ENCODE measurements at places on chromosomes 11 and 22.

GRCh38 chr11:60561254-60561653, 46.1 kb downstream of the MS4A13 start:
- DNase-seq = no peak

GRCh38 chr22:44525941-44526778, 28.1 kb upstream of the RTL6 start:
- no peak for DNase-seq

GRCh38 chr22:27937453-27937852, 18.4 kb upstream of the PITPNB start:
- no peak for DNase-seq

- DNase-seq = no peak
These were observed 57.9 kb downstream of the PKNOX2 start for GRCh38 chr11:125222494-125222893.

- DNase-seq = no peak
These were observed 1100.9 kb downstream of the DLG2 start for GRCh38 chr11:84526250-84526649.

DNA sequence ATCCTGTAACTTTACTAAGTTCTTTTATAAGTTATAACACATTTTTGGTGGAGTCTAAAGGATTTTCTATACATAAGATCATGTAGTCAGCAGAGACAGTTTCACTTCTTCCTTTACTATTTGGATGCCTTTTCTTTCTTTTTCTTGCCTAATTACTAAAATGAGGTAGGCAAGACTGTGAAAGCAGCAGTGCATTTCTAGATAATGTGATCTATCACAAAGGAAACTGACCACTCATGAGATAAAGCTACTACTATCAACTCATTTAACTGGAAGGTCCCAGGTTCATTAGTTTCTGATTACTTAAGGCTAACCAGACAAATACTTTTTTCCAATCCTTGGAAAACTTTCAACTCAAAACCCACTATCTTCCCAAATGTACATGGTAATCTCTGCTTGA, 196.2 kb upstream of the E2F8 start:
- no peak for DNase-seq

DNA sequence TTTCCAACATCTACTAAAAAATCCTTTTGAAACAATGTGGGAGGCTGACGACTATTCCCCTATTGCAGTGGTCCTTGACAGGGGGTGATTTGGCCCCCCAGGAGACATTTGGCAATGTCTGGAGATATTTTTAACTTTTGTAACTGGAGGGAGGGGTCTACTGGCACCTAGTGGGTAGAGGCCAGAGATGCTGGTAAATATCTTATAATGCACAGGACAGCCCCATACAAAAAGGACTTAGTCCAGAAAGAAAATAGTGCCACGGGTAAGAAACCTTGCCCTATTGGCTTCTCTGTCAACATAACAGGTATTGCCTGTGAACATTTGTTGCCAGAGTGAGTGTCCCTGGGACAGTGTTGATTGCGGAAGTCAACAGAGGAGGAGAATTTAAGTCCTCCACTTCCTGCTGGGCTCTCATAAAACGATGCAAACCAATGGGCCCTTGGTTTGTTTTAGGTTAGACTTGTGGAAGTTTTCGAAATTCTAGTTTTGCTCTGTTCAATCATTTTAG, 101.6 kb downstream of the MAML2 start:
- DNase-seq = no peak

- no peak for DNase-seq
These were observed 80.7 kb upstream of the NAV2 start for GRCh38 chr11:19631712-19632498.

- no peak for DNase-seq
These were observed at the start of gene SHISAL1 for GRCh38 chr22:44312766-44313165. TSS of gene SHISAL1 (minus strand) at chr22:44312951. CDS start at chr22:44300945, 12,006 bp downstream.

- no peak for DNase-seq
These were observed 26.2 kb downstream of the TMEM135 start for GRCh38 chr11:87063982-87064381.

DNA sequence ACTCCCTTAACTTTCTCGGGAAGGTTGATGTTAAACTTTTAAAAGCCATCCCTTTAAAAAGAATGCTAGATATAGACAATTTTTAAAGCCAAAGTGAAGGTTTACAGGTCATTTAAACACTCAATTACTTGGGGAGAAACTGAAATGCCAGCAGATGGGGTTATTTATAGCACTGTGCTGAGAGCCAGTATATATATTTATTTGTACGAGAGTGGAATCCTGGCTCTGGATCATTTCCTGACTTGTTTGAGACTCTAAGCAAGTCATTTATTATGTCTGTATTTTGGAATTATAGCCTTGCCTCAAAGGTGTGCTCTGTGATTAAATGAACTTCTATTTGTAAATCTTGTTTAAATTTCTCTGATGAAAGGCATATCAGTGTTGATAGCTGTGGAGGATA, 6.8 kb upstream of the ZBED5 start:
- no peak for DNase-seq

GRCh38 chr11:125168918-125169456, 4.4 kb downstream of the PKNOX2 start:
- DNase-seq = no peak

- no peak for DNase-seq
These were observed 163.4 kb downstream of the TRIM29 start for GRCh38 chr11:119974467-119974866.
